ENCODE measurements at places on chromosomes 5 and 9.
A peak's percentile ranks its signal among the peaks of the same experiment; 100 is the strongest.

- no peak for DNase-seq
Measured at GRCh38 chr5:14531668-14532067, 49.9 kb upstream of the OTULINL start.

GRCh38 chr5:9924614-9925013 is 294.5 kb upstream of the TAS2R1 start:
- DNase-seq, result no peak

DNA sequence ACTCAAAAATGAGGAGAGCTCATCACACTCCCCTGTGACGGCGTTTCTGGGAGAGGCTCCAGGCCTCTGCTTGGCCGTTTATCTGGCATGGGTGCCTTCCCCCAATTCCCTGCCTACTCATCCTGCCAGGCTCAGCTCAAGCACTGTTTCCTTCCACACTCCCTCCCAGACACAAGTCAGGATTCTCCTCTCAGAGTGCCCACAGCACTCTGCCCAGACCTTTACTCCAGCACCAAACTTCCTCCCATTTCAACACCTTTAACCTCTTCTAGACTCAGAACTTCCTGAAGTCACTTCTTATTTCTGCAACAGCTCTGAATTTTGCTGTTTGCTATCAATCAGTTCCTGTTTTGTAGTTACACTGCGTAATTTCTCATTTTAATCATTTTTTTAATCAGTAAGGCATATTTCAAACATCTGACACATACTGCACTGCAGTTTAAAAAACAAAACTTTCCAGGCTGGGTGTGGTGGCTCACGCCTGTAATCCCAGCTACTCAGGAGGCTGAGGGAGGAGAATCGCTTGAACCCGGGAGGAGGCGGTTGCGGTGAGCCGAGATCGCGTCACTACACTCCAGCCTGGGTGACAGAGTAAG is 16.0 kb downstream of the TRMO start:
- DNase-seq, result no peak

DNA sequence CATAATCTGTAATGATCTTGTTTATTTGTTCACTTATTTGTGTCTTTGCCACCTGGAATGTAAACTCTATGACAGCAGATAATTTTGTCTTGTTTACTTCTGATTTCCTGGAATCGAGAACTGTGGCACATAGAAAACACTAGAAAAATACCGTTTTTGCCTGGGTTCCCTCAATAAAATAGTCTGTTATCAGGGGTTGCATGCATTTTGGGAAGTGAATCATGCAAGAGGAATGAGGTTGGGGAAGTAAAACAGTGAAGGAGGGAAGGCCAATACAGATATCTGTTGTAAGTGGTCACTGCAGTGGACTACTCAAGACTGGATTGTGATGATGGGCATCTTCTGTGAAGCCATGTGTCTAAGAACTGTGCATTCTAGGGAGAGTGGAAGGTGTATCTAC is 45.2 kb upstream of the IL6ST start:
- DNase-seq, result no peak

DNA sequence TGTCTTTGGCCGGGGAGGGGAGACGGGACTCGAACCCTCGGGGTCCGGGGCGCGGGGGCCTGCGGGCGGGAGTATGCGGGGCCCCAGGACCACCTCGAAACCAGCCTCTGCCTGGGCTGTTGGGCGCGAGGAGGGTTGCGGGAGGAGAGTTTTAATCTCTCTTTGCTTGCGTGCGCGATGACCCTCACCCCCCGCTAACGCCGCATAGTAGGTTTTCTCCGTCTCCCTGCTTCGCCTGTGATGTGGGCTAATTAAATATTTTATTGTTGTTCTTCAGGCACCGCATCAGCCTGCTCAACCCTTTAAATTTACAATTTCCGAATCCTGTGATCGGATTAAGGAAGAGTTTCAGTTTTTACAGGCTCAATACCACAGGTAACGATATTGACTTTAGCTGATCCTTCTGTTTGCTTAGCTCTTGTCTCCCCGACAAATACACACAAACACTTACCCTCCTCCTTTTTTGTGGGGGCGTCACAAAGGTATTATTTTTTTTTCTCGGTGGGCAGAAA is 1.7 kb downstream of the TLE4 start:
- peak; percentile 22 for DNase-seq

- DNase-seq, result no peak
Measured at GRCh38 chr9:135801070-135801469, 99.1 kb downstream of the KCNT1 start.

DNA sequence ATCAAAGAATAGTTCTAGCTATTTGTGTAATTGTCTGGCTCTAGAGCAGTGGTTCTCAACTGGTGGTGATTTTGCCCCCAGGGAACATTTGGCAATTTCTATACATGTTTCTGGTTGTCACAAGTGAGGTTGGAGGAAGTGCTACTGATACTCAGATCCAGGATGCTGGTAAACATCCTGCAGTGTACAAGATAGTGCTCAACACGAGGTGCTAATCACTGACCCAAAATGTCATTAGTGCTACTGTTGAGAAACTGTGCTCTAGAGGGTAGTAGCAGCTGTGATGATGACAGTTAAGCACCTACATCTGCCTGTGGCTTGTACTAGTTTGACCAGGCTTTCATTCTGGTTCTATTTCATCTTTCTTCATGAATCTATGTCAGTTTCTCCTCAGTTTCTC is 22.1 kb downstream of the LRRC19 start:
- DNase-seq, result no peak
